GM12878 (cell line): ENCODE measurements at places on chromosomes 5 and 9. TPM values are rescaled to one million over a fixed set of nuclear protein-coding genes. Genes with fewer than 3 reads are reported as not detected.
A peak's percentile ranks its signal among the peaks of the same experiment; 100 is the strongest.

GRCh38 chr9:1536522-1537170, 478.5 kb upstream of the SMARCA2 start:
- DNase-seq = peak; percentile 38

Gene BHMT2
- total RNA-seq = not detected in 2 replicates

Gene PHF2
- total RNA-seq = 13.3 TPM in 2 replicates

DNA sequence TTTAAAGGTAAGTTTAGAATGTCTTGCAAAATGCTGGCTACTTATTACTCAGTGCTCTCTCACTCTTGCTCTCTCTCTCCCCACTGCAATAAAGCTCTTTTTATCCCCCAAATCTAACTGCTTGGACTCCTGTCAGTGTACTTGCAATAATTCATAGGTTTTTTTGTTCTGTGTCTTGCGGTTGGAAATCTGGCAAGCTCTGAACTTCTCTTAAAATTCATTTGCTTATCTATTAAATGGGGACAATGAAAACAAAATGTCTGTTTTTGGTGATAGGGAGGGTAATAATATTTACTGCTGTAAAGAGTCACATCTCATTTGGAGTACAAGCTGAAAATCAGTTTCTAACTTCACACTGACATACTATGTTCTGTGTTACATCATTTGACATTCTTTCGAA, 18.7 kb upstream of the OR13D1 start:
- DNase-seq = no peak

Gene CDC20B
- not detected in 2 replicates for total RNA-seq

- DNase-seq = no peak
Observed at GRCh38 chr9:85667374-85667773, 74.4 kb downstream of the AGTPBP1 start.

DNA sequence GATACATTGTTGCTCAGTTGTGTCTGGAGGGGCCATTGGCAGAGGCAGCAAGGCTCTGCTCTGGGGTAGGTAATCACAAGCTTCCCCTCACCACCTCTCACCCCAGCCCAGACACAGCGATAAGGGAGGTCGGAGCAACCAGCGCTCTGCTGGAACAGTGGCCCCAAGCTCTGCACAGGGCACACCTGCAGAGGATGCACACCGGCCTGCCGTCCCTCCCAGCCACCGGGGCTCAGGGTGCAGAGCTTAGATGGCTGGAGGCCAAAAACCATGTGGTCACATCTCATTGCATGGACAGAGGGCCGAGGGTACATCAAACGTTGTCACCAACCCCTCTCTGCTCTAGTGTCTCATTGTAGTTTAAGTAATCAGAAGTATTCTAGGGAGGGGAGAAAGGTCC, 95.4 kb upstream of the ICE1 start:
- no peak for DNase-seq

Gene IL7R
- 1.3 and 1.5 TPM in 2 replicates for total RNA-seq

DNA sequence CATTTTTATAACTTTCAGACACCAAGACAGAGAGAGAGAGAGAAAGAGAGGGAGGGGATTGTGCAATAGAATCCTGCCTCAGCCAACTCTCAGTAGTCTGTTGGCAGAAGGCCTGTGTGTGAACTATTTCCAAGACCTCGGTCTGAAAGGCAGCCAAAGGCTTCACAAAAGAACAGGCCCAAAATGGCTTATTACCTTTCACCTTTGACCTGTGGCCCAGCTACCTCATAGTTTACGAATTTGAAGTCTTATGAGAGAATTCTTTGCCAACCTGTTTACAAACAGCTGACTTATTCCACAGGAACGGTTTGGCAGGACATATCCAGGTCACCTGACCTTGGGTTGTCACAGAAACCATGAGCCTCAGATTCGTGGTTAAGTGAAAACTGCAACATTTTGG, 48.6 kb downstream of the NR2F1-AS1 start:
- DNase-seq = no peak

- DNase-seq = no peak
Observed at GRCh38 chr5:25006237-25006636, 361.5 kb upstream of the CDH10 start.

DNA sequence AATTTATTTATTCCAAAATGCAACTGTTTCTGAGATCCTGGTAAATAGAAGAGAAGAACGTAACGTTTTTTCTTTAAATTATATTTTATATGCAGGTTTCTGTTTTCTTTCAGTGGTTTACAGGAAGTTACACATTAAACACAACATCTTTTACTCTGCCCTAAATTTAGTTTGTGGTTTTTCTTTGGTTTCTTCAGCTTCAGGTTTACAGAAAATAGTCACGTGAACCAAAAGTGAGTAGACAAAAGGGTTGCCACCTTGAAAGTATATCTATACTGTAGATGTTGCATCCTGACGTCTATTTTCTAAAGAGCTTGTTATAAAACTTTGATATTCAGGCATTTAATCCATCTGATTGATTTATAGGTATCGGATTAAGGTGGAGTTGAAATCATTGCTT, 1236.6 kb downstream of the MAT2B start:
- peak; percentile 20 for DNase-seq

- DNase-seq = no peak
Observed at GRCh38 chr5:154103233-154103632, 64.5 kb downstream of the MFAP3 start.

GRCh38 chr9:35518225-35518821, 28.4 kb downstream of the RUSC2 start:
- DNase-seq = no peak

- DNase-seq = no peak
Observed at GRCh38 chr5:172666251-172666650, 25.2 kb downstream of the NEURL1B start.

DNA sequence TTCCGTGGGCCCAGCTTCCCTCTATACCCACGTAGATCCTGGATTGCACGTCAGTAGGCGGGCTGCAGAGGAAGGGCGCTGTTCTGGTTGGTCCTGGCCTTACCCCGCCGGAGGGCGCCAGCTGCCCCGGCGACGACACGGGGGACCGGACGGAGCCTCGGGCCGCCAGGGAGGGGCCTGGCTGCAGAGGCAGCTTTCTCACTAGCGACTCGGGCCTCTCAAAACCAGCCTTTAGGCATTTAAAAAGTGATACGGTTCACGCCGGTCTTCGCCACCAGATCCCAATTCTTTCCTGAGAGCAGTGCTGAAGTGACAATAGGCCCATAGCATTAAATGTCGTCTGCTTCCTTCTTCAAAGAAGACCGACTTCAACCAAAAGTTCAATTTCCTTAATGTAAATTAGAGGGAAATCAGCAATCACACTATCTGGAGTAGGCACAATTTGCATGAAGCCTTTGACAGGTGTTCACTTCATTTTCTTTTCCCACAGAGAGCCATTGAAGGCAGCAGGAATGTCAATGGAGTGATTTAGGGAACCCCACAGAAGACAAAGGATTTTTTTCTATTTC, 17.6 kb upstream of the UBE2D2 start:
- no peak for DNase-seq

- DNase-seq = no peak
Observed at GRCh38 chr9:107971241-107971640, 481.7 kb upstream of the KLF4 start.

DNA sequence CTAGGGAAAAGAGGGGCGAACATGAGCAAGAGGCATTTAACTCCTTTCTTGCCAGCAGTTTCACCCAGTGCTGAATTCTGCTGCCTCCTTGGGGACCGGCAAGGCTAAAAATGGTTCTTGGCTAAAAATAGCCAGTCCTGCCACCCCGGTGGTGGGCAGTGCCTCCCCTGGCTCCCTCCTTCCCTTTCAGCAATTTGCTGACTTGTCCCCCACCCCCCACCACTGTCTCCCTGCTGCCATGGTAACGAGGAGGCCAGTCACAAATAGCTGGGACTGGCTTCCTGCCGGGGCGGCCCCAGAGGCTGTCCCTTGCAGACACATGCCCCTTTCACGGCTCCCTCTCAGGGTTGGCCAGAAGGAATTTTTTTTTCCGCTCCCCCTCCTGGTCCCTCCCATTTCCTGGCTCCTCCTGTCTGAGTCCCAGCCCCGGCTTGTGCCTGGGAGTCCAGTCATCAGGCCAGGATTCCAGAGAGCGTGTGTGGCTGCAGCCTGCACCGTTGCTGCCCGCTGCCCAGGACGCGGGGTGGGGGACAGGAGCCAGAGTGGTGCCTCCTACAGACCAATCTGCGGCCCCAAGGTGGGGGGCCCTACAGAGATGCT, 130.3 kb downstream of the RGS3 start:
- no peak for DNase-seq

Gene PHAX
- 30.8 and 33.1 TPM in 2 replicates for total RNA-seq

Gene SWI5
- 13.3 and 15.9 TPM in 2 replicates for total RNA-seq

DNA sequence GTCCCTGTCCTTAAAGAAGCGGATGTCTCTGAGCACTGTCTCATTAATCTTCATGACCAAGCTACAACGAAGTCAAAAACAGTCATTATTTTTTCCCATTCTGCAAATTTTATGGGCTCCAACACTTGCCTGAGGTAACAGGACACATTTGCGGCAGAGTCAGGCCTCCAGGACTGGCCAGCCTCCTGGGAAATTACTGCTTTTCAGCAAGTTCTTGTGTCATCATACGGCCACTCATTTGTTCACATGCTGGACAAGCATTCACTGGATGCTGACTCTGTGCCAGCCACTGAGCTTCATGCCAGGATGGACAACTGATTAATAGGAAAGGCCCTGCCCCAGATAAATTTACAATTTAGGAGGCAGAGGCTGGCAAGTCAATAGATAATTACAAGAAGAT, 305.7 kb downstream of the ACTL7B start:
- DNase-seq = no peak

GRCh38 chr5:17720071-17720470, 85.8 kb downstream of the TAF11L14 start:
- DNase-seq = no peak

- no peak for DNase-seq
Observed at GRCh38 chr9:91915524-91916263, 34.3 kb downstream of the ROR2 start.

Gene LHFPL2
- 18.9 and 21.8 TPM in 2 replicates for total RNA-seq

Gene TEX48
- not detected in 2 replicates for total RNA-seq

DNA sequence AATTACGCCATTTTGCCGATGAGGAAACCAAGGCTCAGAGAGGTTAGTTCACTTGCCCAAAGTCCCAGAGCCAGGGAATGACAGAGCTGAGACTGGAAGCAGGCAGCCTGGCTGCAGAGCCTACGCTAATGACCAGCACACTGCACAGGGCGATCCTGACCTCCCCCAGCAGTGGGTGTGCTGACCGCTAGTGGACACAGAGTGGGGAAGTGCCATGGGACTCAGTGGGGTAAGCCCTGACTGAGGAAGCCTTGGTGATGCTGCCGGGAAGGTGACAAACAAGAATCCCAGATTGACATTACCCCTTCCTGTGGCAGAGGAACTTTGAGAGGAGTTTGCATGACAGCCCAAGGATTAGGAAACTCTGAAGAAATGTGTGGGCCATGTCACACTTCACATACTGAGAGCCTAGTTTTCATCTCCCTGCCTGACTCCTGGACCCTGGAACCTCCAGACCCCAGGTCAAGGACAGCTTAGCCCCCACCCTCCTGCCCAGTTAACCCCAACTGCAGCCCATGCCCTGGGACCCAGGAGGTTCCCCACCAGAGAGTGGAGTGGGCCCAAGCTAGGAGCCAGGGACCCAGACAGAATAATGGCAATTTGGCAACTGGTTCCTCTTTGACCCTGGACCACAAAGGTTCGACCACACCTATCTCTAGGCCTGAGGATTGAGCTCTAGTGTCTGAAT, 19.7 kb upstream of the CSF1R start:
- DNase-seq = no peak

DNA sequence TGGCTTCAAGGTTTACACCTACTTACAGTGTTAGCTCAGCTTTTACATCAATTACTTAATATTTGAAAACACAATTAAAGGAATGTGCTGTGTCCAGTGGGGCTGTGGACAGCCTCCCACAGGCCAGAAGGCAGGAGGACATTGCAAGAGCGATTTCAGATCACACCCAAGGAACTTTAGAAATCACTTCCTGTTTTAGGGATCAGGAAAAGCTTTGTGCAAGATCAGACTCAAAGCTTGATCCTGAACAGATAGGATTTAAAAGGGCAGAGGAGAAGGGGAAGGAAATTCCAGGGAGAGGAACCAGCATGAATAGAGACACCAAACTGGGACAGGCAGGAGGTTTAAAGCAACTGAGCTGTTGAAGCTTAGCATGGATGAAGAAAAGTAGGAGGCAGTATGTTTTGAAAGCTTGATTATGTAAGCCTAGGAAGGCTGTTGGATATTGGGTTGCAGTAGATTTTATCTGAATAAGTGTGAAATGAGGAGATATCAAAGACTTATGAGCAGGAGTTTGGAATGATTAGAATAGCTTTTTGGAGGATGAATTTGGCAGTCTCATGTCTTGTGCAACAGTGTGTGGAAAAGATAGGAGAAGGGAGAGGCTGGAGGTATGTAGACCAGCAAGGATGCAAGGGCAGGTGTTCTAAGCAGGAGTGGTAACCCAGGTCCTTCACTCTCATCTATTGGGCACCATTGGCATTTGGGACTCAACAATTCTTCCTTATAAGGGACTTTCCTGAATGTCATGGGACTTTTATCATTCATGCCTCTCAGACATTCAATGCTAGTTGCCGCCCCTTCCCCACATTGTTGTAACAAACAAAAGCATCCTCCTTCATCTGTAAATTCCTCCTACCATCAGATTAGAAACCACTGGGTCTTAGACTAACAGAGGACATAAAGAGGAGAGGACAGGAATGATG, 123.5 kb downstream of the TARS1 start:
- DNase-seq = no peak

GRCh38 chr5:105033637-105034400, 1471.2 kb upstream of the NUDT12 start:
- no peak for DNase-seq

DNA sequence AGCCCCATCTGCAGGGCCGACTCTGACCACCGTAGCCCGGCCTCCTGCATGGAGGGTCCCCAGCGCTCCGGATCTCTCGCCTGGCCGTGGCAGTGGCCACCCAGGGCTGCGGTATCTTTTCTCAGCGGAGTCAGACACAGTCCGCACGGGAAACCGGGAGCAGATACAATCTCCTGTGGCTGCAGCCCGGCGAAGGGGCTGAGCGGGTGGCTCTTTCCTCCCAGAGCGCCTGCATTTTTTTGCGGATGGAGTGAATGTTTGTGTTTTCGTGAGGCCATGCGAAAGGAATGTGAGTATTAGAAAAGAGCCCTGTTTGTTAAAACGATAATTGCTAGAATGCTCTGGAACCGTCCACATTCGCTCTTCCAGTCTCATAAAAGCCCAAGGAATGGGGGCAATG, 53.4 kb upstream of the PTCH1 start:
- DNase-seq = no peak

Gene ARID3C
- 0.24 TPM in 1 of 2 replicates, not detected in the other for total RNA-seq

GRCh38 chr9:95587021-95587964, 70.5 kb upstream of the PTCH1 start:
- no peak for DNase-seq

- DNase-seq = no peak
Observed at GRCh38 chr5:41193456-41194205, 19.7 kb downstream of the C6 start.

Gene TRIM14
- 53.3 and 54.4 TPM in 2 replicates for total RNA-seq

GRCh38 chr9:106772523-106773290, 90.3 kb upstream of the ZNF462 start:
- no peak for DNase-seq

Gene RHOBTB3
- 8.0 and 10.6 TPM in 2 replicates for total RNA-seq

- DNase-seq = no peak
Observed at GRCh38 chr5:55918087-55919035, 67.2 kb downstream of the IL31RA start.
